ENCODE measurements at places on chromosomes 5 and 9.

DNA sequence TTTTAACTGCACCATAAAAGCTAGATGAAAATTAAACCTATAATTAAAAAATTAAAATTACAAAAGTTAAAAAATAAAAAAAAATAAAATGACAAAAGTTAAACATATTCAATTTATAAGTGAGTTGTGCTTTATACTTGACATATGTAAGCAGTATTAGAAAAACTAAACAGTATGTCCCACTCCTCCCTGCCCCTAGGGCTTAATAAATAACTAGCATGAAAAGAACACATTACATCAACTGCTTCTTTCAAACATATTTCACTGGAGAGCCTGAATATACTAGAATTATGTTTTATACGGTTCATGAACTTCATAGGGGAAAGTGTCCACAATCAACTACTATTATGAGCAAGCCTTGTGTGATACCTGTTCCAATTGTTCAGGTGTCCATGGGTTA is 47.6 kb downstream of the ECPAS start:
- no peak for DNase-seq

DNA sequence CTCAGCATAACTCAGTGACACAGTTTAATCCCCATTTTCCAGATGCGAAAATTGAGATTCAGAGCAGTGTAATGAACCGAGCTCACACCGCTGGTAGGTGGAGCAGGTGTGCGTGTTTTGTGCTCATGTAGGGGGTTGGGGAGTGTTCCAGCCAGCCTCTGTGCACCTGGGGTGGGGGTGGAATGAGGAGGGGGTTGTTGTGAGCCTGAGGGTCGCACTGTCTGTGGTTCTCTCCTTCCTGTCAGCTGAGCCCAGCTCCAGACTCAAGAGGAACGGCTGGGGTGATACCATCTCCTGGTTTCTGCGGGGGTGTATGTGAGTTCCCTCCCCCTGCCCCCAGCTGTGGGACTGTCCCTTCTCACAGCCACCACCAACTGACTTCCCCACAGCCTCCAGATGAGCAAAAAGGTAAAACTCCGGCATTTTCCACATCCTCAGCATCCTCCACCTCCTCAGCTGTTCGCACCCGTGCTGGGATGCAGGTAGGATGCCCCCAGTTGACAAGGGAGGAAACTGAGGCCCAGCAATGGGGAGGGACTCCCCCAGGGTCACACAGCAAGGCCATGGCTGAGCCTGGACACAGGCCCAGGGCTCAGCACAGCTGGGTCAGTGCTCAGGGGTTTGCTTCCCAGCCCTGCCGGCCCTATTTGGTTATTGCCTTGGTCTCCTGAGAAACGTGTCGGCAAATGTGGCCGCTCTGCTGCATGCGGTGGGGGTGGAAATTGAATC is 2.1 kb downstream of the SH2D3C start:
- DNase-seq: peak; percentile 61

- DNase-seq: no peak
Observed at GRCh38 chr5:18113721-18114120, 479.5 kb downstream of the TAF11L14 start.

GRCh38 chr5:138724470-138725146 is 28.6 kb upstream of the CTNNA1 start:
- DNase-seq: no peak

DNA sequence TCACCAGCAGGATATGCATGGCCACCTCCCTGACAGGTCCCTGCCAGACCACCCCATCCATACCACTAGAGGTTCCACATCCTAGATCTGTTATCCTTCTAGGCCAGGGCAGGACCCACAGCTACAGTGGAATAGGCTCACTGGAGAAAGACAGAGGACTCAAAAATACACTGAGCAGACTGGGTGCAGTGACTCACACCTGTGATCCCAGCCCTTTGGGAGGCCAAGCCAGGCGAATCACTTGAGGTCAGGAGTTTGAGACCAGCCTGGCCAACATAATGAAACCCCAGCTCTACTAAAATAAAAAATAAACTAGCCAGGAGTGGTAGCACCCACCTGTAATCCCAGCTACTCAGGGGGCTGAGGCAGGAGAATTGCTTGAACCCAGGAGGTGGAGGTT is 56.5 kb upstream of the TESK1 start:
- no peak for DNase-seq

GRCh38 chr5:43694027-43694426 is 91.0 kb downstream of the NNT start:
- no peak for DNase-seq

DNA sequence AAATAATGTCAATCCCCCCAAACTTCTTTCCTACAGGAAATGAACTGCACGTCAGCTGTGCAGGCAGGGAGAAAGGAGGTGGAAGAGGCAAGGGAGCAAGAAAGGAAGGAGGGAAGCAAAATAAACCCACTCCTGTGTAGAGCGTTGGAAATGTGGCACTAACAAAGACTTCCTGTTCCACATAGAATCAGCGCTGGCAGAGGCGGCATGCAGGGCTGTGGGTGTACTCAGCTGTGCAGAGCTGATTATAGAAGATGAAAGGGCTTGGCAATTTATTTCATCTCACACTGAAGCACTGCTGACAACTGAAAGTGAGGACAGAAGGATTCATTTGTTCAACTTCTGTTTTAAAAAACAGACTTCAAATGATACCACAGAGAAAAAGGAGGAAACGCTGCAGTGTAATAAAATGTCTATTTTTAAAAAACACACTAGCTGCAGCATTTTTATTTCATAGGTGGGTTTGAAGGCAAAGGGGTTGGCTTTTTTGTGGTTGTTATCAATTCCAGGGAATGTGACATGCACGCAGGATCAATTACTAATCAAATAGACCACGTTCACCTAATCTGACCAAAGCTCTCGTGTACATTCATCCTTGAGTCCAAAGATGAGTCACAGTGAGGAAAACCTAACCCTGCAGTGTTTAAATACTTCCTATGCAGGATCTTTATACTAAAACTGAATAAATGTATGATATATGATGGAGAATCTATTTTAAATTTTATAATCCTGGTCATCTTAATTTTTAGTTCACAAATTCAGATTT is 583.5 kb downstream of the ZNF608 start:
- no peak for DNase-seq

DNA sequence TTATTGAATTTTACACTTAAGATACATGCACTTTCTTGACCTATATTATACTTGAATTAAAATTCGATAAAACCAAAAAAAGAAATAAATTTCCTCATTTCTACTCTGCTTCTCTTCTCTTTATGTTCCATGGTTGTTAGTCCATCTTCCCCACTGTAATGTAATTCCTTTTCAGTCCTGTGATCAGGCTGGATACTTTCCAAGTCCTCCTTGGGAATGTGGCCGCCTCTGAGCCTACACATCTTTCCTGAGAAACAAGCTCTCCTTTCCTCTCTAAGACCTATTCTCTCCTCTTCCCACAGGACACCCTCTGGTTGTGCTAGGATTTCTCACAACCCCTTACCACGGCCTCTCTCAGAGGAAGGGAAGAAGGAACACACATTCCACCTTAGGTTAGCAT is 285.1 kb downstream of the DNAH5 start:
- no peak for DNase-seq

DNA sequence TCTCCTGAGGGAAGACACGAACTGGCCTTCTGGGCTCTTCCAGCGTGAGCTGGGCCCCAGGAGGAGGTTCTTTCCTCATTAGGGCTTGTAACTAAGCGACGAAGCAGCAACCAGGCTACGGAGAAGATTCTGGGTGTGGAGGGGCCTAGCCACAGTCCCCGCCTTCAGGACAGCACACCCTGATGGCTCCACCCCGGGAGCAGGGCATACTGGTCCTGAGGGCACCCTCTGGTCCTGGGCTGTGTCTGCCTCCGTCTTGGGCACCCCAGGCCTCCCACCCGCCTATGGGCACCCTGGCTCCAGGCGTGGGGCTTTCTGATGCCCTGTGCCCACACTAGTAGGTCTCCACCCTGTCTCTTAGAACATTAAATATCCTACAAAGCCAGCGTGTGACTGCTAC is 136.4 kb downstream of the OLFM1 start:
- DNase-seq: no peak

- no peak for DNase-seq
Observed at GRCh38 chr5:56565644-56566043, 249.7 kb upstream of the MAP3K1 start.

DNA sequence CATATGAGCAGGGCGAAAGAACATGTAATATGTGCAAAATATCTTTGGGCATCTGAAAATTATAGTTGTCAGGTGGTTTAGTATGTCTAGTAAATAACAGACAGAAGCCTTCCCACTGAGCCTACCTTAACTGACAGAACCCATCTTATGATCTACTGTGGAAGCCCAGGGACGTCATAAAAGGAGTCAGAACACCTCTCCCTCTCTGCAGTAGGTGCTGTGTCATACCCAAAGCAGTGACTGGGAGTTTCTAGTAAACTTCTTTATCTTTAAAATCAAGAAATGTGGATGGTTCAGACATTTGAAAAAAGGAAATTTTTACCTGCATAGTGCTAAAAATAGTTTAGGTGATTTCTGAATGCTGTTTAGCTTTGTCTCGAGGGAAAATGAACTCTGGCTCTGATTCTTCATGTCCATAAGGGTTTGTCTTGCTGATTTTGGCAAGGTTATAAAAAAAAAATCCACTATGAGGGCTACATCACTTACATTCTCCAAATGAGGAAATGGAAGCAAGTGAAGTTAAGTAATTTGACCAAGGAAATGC is 104.0 kb downstream of the NUDT12 start:
- no peak for DNase-seq

DNA sequence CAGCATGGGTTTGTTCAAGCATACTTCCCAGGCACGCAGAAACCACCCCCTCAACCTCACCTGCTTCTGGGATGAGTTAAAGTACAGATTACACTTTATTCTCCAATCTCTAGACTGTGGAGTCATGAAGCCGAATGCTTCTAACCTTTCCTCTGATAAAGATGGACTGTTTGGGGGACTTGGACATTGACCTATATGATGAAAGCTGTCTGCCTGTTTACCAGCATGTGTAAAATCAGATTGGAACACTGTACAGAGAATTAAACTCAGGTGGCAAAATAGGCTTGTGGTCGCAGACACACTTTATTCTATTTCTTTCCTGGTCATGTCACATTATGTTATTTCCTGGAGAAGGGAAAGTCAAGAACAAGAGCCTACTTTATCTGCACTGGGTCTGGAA is 25.7 kb downstream of the IL9 start:
- DNase-seq: no peak

GRCh38 chr9:108515856-108516255 is 339.9 kb downstream of the ACTL7B start:
- no peak for DNase-seq

- DNase-seq: no peak
Observed at GRCh38 chr5:146944764-146945616, 66.4 kb upstream of the PPP2R2B start.

DNA sequence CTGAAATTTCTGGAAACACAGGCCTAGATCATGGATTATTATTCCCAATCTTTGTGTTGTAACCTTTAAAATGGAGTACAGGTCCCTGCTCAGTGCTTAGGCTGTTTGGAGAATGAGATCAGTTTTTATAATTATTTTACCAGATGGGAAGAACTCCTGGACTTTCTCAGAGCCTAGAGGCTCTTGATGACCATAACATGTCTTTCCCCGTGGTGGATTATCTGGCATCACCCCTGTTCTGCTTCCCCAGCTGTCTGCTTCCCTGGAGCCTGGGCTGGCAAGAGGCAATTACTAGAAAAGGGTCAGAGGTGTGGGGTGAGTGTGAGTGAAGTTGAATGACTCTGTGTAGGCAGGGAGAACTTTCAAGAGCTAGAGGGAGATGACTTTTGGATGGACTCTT is 143.0 kb downstream of the CARTPT start:
- DNase-seq: no peak

DNA sequence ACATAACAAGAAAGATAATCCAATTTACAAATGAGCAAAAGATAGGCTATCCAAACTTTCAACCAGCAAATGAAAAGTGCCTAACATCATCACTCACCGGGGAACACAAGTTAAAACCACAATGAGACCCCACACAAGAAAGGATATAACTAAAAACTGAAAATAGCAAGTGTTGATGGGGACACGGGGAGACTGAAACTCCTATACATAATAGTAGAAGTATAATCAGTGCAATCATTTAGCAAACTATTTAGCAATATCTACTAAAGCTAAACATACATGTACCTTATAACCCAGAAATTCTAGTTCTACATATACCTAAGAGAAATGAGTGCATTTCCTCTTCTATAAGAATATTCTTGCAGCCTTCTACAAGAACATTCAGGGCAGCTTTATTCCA is 72.5 kb downstream of the RICTOR start:
- no peak for DNase-seq

GRCh38 chr9:136535070-136535469 is 10.8 kb downstream of the NOTCH1 start:
- no peak for DNase-seq

DNA sequence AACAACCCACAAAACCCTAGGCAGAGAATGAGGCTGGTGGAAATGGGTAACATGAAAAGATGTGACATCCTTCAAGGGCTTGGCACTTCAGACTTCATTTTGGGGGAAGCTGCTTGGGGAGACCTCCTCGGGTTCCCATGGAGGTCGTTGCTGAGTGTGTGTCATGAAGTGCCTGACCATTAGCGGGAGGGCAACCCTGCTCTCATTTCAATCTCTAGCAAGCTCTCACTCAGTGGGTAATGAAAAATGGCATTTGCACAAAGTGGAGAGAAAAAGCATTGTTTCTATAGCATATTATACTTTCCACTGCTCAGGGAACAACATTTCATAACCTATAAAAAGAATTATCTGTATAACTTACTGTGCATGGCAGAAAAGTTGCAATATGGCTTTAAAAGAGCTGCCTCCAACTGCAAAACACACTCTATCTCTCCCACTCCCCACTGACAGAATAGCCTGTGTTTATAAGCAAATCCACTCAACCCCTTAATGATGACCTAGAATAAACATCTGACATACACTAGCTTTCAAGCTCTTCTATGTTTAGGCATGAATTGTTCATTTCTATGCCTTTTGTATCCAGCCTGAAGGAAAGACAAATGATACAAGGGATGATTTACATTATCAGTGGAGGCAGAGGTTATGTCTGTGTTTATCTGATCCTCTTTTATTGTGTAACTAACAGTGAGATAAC is 357.2 kb downstream of the ZSWIM6 start:
- DNase-seq: no peak
